Thymus (tissue), 14 donors: ENCODE measurements at places on chromosomes 13 and 19.

- no peak for DNase-seq
Measured at GRCh38 chr13:52147225-52147624, 12.2 kb downstream of the NEK3 start.

DNA sequence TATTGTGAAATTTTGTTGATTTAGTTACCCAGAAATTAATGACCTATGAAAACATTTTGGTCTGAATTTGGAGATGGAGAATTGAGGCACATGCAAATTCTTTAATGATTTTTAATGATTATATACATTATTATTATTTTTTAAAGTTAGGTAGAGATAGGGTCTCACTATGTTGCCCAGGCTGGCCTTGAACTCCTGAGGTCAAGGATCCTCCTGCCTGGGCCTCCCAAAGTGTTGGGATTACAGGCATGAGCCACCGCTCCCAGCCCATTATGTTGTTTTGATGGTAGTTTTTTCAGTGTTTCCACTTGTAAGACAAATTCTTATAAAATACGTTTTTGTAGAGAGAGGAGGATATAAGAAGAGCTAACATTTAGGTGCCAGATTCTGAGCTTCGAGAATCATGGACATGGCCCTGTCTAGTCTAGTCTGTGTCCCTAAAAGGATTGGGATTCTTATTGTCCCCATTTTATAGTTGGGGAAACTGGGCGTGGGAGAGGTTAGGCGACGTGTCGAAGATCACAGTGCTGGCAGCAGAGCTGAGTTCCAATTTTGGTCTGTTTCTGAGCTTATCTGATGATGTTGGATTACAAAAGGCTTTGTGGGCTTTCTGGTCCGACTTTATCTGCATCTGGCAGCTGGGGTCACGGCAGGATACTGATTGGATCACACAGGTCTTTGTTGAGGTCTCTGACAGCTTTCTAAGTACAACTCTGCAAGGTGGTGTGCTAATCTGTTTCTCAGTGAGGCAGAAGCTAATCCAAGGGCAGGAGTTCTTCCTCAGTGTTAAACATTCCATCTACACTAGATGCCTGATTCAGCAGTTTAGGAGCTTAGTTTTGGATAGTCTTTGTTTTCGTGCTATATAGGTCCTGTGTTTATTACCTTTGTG, 7.5 kb upstream of the WDR88 start:
- no peak for DNase-seq

DNA sequence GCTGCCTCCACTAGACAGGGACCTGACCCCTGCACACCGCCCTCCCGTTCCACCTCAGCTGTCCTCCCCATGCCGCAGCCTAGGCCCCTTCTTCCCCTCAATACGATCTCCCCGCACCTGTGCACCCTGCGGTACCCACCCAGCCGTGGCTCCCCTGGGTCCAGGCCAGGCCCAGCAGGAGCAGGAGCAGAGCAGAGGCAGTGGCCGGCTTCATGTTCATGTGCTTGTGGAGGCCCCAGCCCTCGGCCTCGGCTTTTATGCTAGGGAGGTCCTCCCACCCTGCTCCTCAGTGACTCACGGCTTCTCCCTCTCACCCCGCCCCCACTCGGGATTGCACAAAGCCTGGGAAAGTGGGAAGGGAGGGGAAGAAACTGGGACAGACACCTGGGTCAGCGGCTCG, 11.4 kb upstream of the KRTDAP start:
- no peak for DNase-seq

DNA sequence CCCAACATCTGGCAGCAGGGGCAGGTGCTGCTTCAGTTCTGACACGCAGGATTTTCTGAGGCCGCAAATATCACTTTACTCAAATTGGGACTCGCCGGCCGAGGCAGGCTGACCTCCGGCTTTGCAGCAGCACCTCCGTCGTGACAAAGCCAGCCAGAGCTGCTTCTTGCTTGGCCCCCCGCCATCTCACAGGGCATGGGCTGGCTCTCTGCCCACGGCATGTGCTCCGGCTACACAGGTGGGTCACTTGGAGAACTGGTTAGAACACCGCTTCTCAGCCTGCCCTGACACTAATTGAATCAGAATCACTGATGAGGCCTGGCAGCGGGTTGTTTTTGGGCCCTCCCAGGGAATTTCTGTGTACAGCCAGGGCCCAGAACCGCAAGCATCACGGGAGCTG, 112.3 kb downstream of the SLC7A1 start:
- DNase-seq = no peak

- no peak for DNase-seq
Measured at GRCh38 chr13:76516013-76516412, 370.2 kb downstream of the KCTD12 start.

DNA sequence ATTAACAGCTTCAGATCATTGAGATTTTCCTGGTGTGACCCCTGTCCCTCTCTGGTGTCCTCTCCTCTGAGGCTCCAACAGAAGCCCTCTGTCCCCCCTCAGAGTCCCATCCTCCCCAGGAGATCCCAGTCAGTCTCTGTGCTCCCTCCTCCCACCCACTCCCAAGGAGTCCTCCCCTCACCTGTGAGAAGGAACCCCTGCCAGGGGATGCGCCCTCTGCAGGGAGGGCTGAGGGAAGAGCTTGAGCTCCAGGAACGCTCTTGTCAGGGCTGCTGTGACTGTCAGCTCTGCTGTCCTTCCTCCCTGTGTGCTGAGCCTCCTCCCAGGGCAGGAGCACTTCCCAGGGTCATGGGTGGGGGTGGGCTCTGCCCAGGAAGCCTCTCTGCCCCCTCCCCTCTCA, 33.2 kb downstream of the CEACAM8 start:
- DNase-seq = no peak

- no peak for DNase-seq
Measured at GRCh38 chr13:61500176-61500575, 84.5 kb upstream of the PCDH20 start.

GRCh38 chr19:11164296-11164695, 8.7 kb upstream of the SPC24 start:
- DNase-seq = no peak

- no peak for DNase-seq
Measured at GRCh38 chr19:40503320-40503695, 36.5 kb downstream of the SPTBN4 start.

DNA sequence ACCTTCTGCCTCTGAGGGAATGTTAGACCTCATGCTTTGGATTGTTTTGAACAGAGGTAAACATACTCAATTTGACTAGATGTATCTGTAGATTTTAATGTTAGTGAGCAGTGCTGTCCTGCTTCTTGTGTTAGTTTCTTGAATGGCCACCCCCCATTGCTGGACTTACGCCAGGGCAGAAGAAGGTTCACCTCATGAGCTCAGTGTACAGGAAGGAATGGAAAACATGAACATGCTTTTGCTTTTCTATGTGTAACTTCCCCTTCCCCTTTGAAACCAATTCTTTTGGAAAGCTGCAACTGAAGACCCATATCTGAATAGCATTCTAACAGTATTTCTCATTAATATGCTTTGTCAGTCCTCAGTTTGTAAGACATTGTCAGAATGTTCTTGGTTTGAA, 32.3 kb downstream of the WASF3 start:
- no peak for DNase-seq

- DNase-seq = no peak
Measured at GRCh38 chr13:41122838-41123237, 9.8 kb downstream of the KBTBD6 start.

DNA sequence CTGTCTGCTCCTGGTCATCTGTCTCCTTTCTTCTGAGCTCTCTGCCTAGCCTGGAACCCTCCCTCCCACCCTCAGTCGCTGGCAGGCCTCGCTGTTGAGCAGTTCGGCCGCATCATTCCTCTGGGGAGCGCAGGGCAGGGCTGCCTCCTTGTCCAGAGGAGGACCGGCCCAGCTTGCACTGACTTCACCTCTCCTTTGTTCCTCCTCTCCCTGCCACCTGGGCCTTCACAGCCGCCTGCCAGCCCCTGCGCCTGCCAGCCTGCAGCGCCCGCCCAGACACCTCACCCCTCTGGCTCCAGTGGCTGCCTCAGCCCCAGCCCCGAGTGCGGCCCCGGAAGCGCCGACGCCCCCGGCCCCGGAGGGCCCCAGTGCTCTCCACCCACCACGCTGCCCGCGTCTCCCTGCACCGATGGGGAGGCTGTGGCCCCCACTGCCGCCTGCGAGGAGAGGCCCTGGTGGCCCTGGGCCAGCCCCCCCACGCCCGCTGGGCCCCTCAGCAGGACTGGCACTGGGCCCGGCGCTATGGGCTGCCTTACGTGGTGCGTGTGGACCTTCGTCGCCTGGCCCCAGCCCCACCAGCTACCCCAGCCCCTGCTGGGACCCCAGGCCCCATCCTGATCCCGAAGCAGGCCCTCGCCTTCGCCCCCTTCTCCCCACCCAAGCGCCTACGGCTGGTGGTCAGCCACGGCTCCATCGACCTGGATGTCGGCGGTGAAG, 7.2 kb downstream of the KMT5C start:
- DNase-seq = no peak

GRCh38 chr13:41554626-41555386, 97.5 kb downstream of the RGCC start:
- DNase-seq = no peak

GRCh38 chr19:10858204-10858828, 10.1 kb downstream of the C19orf38 start:
- no peak for DNase-seq

DNA sequence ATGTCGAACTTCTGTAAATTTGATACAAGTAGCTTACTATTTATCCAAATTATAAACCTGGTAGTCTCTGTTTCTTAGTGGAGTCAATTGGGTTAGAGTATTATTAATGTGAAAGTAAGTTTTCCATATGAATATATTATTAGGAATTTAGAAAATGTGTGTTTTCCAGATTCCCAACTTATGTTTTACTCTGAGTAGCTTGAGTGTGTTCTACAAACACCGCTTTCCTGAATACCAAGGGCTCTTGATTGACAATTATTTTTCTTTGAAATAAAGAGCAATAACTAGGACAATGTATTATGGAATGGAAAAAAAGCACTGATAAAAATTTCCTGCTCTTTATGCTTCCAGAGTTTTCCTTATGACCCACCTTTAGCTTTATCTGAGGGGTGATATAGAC, 233.6 kb downstream of the POSTN start:
- no peak for DNase-seq

- DNase-seq = no peak
Measured at GRCh38 chr13:26992951-26993719, 178.5 kb downstream of the USP12 start.

- DNase-seq = no peak
Measured at GRCh38 chr13:77599351-77599750, 63.8 kb downstream of the SCEL start.

DNA sequence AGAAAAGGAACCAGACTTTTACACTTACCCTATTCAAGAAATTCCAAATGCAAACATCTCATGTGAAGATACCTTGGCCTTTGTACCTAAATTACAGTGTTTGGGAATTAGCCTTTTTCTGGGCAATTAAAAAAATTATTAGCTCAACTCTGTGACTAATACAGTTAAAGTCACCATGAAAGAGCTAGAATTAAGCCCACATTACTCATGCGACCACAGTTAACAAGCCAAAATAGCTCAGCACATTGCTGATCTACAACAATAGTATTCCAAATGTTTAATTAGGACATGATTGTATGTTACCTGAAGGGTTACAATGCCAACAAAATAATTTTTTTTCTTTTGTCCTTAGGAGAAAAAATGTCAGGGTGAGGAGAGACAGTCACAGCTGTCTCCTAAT, 263.6 kb upstream of the GPC6 start:
- no peak for DNase-seq

DNA sequence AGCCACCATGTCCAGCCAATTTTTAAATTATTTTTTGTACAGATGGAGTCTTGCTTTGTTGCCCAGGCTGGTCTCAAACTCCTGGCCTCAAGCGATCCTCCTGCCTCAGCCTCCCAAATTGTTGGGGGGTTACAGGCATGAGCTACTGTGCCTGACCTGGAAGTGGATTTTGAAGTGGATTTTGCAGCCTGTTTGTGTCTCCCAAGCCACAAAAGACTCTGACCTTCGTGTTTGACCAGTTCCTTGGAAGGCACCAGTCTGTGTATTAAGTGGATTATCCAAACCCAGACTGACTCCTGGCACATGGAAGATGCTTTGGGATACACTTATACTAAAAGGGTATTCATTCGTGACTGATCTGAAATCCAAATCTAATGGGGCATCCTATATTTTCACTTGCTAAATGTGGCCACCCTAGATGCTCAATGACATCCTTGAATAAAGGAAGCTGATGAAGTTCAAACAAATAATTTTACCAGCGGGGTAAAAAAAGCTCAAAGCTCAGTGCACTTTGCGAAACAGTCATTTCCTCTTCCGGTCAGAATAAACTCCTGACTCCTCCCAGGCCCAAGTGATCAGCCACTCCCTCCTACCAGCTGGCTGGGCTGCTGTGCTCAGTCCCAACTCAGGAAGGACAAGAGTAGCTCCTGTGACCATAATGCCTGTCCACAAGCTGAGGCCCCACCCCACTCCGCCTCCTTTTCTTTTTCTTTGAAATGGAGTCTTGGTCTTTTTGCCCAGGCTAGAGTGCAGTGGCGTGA, 32.6 kb upstream of the GATAD2A start:
- no peak for DNase-seq

DNA sequence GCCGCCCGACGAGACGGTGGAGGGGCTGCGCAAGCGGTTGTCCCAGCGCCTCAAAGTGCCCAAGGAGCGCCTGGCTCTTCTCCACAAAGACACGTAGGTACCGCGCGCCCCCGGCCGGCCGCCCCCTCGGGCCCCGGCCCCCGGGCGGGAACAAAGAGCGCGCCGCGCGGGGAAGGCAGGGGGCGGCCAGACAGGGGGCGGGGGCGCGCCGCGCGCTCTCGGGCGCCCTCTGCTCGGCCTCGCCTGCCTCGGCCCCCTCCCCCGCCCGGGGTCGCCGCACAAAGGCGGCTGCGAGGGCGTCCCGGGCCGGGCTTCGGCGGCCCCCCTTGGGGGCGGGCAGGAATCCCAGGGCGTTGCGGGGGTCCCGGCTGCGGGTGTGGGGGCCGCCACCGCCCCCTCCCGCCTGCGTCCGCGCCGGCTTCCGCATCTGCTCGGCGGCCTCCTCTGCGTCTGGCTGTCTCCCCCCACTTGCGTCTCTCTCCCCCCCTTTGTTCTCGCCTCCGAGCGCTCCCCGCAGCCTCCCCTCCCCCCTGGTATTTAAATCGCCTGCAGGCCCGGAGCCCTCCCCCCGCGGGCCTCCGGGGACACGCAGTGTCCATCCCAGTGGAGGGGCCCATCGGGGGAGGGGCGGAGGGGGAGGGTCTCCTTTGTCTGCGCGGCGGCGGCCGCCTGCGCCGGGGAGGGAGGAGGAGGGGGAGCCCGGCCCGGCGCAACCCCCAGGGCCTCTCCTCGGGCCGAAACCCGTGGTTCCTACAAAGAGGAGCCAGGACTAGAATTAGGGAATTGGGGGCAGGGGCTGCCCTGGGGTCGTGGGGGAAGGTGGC, 2.3 kb downstream of the MIDN start:
- DNase-seq = peak; percentile 73

DNA sequence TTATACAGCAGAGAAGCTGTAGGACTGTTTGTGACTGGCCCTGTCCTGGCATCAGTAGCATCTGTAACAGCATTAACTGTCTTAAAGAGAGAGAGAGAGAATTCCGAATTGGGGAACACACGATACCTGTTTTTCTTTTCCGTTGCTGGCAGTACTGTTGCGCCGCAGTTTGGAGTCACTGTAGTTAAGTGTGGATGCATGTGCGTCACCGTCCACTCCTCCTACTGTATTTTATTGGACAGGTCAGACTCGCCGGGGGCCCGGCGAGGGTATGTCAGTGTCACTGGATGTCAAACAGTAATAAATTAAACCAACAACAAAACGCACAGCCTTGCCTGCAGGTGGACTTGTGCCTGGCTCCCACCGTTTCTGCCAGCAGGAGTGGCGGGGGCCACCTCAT, 27.3 kb upstream of the LDLR start:
- no peak for DNase-seq

GRCh38 chr13:38785042-38785441, 98.2 kb downstream of the FREM2 start:
- no peak for DNase-seq
